ENCODE measurements at places on chromosomes 16 and 17.

GRCh38 chr16:86231321-86231995, 278.9 kb upstream of the FOXF1 start:
- no peak for DNase-seq

DNA sequence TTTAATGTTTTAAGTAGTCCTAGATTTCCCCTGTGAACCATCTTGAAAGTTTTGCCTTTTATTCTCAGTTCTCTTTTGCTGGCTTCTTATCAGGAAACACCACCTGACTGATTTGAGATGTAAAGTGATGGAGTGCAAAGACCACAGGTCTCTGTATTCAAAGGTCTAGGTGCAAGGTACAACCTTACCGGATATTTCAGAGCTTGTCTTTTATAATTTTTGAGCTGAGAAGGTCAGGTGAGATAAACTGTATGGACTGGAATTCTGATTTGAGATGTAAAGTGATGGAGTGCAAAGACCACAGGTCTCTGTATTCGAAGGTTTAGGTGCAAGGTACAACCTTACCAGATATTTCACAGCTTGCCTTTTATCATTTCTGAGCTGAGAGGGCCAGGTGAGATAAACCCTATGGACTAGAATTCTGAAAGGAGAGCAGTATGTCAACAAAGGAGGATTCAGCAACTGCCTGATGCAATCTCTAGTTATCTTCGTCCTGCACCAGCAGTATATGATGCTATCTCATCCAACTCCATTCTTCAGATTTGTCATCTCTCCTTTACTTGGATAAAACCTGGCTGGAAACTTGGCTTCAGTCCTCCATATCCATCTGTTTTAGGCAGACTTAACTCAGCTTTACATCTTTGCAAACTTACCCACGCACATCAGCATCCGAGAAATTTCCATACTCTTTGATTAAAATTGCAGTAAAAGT, 64.3 kb downstream of the CENPV start:
- DNase-seq, result peak; percentile 47

DNA sequence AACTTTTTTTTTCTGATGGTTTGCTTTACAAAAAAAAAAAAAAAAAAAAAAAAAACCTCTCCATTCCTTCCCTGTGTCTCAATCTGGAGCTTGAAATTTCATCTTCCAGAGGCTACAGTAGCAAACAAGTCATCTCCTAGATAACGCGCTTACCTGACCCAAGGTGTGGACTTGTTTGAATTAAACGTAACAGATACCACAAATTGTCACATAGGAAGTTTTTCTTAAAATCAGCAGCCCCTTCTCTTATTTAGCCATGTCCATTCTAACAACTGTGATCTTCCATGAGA, 2.0 kb downstream of the STAT5B start:
- no peak for DNase-seq

- peak; percentile 63 for DNase-seq
These were observed 191.1 kb downstream of the CHD9NB start for GRCh38 chr16:52861614-52862022.

- DNase-seq, result no peak
These were observed 3.2 kb downstream of the GJD3 start for GRCh38 chr17:40361063-40361924.

DNA sequence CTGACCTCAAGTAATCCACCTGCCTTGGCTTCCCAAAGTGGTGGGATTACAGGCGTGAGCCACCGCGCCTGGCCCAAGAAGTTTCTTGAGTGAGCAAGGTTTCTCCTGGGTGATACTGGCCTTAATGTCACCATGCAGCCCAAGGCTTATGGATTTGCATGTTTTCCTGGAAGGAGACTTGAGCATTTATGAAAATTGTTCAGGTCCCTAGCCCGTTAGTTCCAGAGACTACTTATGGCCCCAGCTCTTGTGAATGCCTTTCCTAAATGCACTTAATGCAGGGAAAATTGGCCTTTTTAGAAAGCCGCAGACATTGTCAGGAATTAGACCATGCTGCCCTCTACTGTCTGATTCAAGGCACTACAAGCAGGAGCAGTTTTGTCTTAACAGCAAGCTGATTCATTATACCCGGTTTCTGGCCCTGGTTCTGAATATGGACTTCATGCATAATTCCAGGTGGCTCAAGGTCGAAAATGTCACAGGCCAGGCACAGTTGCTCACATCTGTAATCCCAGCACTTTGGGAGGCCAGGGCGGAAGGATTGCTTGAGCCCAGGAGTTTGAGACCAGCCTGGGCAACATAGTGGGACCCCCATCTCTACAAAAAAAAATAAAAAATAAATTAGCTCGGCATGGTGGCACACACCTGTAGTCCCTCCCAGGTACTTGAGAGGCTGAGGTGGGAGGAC, 91.3 kb downstream of the SNX29 start:
- peak; percentile 87 for DNase-seq

- DNase-seq, result no peak
These were observed 14.1 kb downstream of the AKAP1 start for GRCh38 chr17:57099165-57099564.

DNA sequence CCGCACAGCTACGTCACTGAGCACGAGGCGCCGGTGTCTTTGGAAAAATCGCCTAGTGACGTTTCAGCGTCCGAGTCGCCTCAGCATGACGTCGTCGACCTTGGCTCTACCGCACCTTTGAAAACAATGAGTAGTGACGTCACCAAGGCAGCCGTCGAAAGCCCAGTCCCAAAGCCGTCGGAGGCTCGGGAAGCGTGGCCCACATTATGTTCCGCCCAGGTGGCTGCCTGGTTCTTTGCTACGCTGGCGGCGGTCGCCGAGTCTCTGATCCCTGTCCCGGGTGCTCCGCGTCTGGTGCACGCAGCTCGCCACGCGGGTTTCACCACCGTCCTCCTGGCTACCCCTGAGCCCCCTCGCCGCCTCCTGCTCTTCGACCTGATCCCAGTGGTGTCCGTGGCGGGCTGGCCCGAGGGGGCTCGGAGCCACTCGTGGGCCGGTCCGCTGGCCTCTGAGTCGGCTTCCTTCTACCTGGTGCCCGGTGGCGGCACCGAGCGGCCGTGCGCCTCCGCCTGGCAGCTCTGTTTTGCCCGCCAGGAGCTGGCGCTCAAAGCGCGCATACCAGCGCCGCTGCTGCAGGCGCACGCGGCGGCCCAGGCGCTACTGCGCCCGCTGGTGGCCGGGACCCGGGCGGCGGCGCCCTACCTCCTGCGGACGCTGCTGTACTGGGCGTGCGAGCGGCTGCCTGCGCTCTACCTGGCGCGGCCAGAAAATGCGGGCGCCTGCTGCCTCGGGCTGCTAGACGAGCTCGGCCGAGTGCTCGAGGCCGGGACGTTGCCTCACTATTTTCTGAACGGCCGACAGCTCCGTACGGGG, 1.5 kb downstream of the TMEM102 start:
- DNase-seq, result peak; percentile 95

DNA sequence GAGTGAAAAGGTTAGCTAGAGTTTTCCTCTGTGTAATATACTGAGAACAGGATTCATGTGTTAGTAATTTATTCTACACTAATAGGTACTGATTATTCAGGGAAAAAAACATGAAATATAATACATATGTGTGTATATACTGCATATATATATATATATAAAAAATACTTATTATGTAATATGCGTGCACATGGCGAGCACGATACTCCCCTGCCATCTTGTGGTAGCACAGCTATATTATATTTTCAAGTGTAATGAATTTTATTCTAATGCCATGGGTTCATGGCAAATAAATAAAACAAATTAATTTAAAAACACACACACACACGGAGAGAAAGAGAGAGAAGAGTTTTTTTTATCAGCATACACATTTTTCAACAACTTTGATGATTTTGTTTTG, 460.6 kb downstream of the KCNJ2 start:
- no peak for DNase-seq

DNA sequence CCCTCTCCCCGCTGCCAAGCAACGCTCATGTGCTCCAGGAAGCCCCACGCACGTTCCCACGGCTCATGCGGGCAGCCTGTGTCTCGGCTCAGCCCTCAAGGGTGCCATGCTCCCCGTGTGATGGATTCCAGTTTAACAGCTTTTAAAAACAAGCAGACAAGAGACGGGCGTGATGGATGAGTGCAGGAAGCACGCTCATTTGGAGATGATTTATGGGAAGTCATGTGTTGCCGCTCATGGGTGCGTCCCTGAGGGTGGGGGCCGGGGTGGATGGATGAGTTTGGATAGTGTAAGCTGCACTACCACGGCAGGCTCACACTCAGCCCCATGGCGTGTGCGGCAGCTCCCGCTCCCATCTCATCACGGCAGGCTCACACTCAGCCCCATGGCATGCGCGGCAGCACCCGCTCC, 132.8 kb downstream of the RBFOX3 start:
- no peak for DNase-seq

GRCh38 chr16:1414532-1415260, at the start of gene UNKL:
TSS of gene UNKL (minus strand) at chr16:1414704. CDS start at chr16:1414691, 13 bp downstream.
- DNase-seq, result peak; percentile 89

- DNase-seq, result no peak
These were observed 78.5 kb downstream of the MRC2 start for GRCh38 chr17:62705778-62706597.

- no peak for DNase-seq
These were observed 277.8 kb upstream of the CDH5 start for GRCh38 chr16:66088681-66089080.

- DNase-seq, result no peak
These were observed 48.5 kb downstream of the ARHGAP27 start for GRCh38 chr17:45384047-45384788.

GRCh38 chr16:86584726-86585721, 6.7 kb downstream of the FOXL1 start:
- no peak for DNase-seq

All from hepatocyte (in vitro differentiated cells).